ENCODE measurements at places on chromosomes 2 and 18.

GRCh38 chr18:76801567-76802505, 20.5 kb upstream of the ZNF236 start:
- DNase-seq = no peak

DNA sequence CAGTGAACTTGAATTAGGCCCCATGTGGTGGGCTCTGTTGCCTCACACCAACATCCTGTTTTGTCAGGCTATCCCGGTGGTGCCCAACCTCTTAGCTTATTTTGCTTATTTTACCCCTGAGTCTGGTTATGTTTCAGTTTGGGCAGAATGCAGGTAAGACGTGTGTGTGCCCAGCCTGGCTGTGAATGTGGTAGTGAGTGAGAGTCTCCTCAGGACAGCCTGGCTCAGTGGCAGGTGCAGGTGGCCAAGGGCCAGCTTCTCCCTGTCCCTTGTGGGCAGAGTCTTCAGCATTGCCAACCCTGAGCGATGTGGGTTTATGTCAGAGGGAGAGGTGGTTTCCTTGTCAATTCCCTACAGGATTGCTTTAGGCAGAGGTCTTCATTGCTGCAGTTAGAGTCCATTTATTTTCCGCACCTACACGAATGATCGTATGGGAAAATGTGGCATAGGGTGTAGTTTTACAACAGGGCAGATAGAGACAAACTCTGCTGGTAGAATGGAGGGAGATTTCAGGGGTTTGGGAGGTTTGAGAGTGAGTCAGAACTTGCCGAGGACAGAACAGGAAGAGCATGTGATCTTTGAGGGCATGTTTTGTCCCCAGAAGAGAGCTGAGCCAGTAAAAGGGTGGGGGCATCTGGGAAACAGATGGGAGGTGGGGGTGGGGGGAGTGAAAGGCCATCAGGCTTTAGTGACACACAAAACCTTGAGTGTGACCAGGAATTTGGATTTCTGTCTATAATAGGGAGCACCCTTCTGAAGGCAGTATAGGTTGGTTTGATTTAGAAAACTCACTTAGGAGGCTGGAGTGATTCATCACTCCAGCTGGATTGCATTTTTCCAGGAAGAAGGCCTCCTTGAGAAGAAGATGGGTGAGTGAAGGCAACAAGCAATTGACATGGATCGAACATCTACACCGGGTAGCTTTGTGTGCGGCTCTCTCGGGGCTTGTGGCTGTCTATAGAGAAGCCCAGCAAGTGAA, 156.2 kb upstream of the CELF4 start:
- DNase-seq = no peak

GRCh38 chr2:119156105-119156890, 2.3 kb downstream of the C1QL2 start:
- no peak for DNase-seq

GRCh38 chr2:390959-391358, 103.1 kb upstream of the ALKAL2 start:
- no peak for DNase-seq

- DNase-seq = no peak
Observed at GRCh38 chr2:20504174-20504573, 57.3 kb downstream of the RHOB start.

- no peak for DNase-seq
Observed at GRCh38 chr18:50162486-50163304, 32.3 kb downstream of the MYO5B start.

- no peak for DNase-seq
Observed at GRCh38 chr2:222142027-222142426, 156.8 kb downstream of the PAX3 start.
